ENCODE measurements at places on chromosomes 5 and 9. TPM values are rescaled to one million over a fixed set of nuclear protein-coding genes. Genes with fewer than 3 reads are reported as not detected.

DNA sequence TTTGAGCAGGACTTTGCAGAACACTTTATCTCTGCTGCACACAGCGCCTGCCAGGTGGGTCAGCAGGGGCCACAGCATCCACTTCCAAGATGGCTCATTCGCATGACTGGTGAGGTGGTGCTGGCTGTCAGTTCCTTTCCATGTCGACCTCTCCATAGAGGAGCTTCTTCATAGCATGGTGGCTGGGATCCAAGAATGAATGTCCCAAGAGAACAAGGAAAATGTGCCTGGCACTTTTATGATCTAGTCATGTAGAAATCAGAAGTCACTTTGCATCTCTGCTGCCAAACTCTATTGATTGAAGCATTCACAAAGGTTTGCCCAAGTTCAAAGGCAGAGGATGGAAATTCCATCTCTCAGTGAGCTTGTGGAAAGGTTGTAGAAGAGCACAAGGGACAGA, 85.0 kb downstream of the GALNT10 start:
- no peaks in the 10 kb centered on the region for H3K27me3 ChIP-seq
- no peak overlapping the region for H3K4me3 ChIP-seq
- no peaks in the 10 kb centered on the region for H3K36me3 ChIP-seq
- no peak overlapping the region for H3K27ac ChIP-seq
- peaks cover 41% of the 10 kb centered on the region for H3K4me1 ChIP-seq

GRCh38 chr9:89606624-89607311, 2.0 kb downstream of the GADD45G start:
- no peaks in the 10 kb centered on the region for H3K27me3 ChIP-seq
- H3K4me1 ChIP-seq, result peaks cover 14% of the 10 kb centered on the region
- peak; percentile 84 for DNase-seq
- H3K36me3 ChIP-seq, result peaks cover 19% of the 10 kb centered on the region
- peak overlapping the region; percentile 76 for H3K27ac ChIP-seq

- no peaks in the 10 kb centered on the region for H3K27me3 ChIP-seq
- no peak overlapping the region for H3K4me3 ChIP-seq
- H3K27ac ChIP-seq, result no peak overlapping the region
- DNase-seq, result no peak
These were observed 42.2 kb downstream of the PTPN3 start for GRCh38 chr9:109455861-109456260.

DNA sequence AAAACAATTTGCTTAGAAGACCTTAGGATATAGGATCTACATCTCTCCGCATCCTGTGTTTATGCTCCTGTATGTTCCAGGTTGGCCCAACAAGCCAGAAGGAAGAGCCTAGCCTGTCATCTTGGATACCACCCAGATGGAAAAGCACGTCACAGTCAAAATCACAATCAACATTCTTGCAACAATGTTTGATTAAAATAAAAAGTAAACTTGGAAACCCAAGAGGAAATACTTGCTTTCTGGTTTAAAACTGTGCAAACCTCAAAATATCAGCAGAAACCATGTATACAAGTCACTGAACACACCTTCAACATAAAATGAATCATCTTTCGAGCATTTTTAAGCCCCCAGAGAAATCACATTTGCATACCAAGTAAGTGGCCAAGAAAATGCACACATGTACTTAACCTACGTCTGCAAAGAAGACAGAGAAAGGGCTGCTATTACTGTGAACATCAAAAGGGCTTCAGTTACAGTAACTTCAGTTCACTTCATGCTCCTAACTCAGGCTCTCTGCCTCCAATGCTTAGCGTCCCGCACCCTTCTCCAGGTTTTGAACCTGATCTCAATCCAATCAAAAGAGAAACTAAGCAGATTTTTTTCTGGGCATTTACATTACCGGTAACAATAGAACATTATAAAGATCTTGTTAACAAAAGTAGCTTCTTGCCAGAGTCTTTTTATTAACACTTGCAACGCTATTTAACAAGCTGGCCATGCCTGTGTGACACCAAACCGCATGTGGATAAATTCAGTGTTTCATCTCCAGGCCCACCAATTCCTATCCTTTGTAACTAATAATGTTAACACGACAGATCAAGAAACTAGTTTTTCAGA, 1.3 kb downstream of the ENC1 start:
- H3K27me3 ChIP-seq, result no peaks in the 10 kb centered on the region
- H3K4me1 ChIP-seq, result peaks cover 43% of the 10 kb centered on the region
- peaks cover 53% of the 10 kb centered on the region for H3K36me3 ChIP-seq

DNA sequence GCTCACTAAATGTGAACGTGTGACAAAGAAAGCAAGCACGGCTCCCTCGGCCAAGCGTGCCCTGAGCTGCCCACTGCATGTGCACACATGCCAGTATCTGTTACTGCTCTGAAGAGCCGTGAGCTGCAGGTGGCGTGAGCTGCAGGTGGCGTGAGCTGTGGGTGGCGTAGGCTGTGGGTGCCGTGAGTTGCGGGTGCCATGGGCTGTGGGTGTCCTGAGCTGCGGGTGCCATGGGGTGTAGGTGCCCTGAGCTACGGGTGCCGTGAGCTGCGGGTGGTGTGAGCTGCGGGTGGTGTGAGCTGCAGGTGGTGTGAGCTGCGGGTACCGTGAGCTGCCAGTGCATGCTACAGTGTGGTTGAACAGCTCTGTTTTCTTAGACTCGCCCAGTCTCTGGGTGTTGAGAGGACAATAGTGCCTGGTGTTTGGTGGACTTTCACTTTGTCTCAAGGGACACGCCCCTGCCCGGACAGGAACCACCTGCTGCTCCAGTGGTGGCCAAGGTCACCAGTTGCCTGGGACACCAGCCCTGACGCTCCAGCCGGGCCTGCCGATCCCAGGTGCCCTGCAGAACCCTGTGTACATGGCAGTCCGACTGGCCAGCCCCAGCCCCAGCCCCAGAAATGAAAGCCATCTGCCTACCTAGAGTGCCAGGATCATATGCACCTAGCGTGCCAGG, 6.7 kb downstream of the CCDC187 start:
- H3K27me3 ChIP-seq, result peaks cover 54% of the 10 kb centered on the region
- peaks cover 5% of the 10 kb centered on the region for H3K4me1 ChIP-seq
- no peak overlapping the region for H3K4me3 ChIP-seq
- H3K27ac ChIP-seq, result no peak overlapping the region

DNA sequence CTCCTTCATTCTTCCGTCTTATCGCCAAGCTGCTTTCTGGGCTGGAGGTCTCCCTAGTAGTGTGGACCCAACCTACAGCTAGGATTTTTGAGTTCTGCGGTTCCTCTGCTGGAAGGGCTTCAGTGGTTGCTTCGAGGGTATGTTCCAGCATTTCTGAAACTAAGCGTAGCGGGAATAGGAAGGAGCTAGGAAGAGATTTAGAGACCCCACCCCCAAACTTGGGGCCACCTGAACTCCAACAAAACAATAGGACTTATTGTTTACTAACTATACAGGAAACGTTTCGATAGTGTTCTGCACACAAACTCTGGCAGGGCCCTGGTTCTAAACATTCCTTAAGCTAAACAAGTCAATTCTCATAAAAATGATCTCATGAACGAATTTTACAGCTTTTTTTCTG, 346.7 kb downstream of the PLK2 start:
- H3K27ac ChIP-seq, result no peak overlapping the region
- H3K36me3 ChIP-seq, result no peaks in the 10 kb centered on the region
- DNase-seq, result no peak
- no peak overlapping the region for H3K4me3 ChIP-seq
- H3K27me3 ChIP-seq, result no peaks in the 10 kb centered on the region
- peaks cover 28% of the 10 kb centered on the region for H3K4me1 ChIP-seq

GRCh38 chr9:84921175-84921574, 251.6 kb downstream of the NTRK2 start:
- no peak overlapping the region for H3K27ac ChIP-seq
- DNase-seq, result no peak
- H3K4me3 ChIP-seq, result no peak overlapping the region
- H3K36me3 ChIP-seq, result no peaks in the 10 kb centered on the region
- no peaks in the 10 kb centered on the region for H3K4me1 ChIP-seq
- peaks cover 3% of the 10 kb centered on the region for H3K27me3 ChIP-seq

- no peaks in the 10 kb centered on the region for H3K27me3 ChIP-seq
- H3K4me1 ChIP-seq, result no peaks in the 10 kb centered on the region
- peak overlapping the region; percentile 75 for H3K4me3 ChIP-seq
- no peak for DNase-seq
- H3K27ac ChIP-seq, result peak overlapping the region; percentile 75
- peaks cover 6% of the 10 kb centered on the region for H3K36me3 ChIP-seq
These were observed 842 bp upstream of the GTF3C5 start for GRCh38 chr9:133029994-133030316.

- H3K36me3 ChIP-seq, result no peaks in the 10 kb centered on the region
- H3K4me3 ChIP-seq, result peak overlapping the region; percentile 84
- no peak overlapping the region for H3K27ac ChIP-seq
- DNase-seq, result no peak
- H3K4me1 ChIP-seq, result no peaks in the 10 kb centered on the region
These were observed 1.3 kb upstream of the TRIM36 start for GRCh38 chr5:115170929-115171510.

- H3K4me3 ChIP-seq, result no peak overlapping the region
- H3K27ac ChIP-seq, result no peak overlapping the region
- H3K27me3 ChIP-seq, result no peaks in the 10 kb centered on the region
These were observed 286.7 kb downstream of the NR3C1 start for GRCh38 chr5:143116814-143117213.

DNA sequence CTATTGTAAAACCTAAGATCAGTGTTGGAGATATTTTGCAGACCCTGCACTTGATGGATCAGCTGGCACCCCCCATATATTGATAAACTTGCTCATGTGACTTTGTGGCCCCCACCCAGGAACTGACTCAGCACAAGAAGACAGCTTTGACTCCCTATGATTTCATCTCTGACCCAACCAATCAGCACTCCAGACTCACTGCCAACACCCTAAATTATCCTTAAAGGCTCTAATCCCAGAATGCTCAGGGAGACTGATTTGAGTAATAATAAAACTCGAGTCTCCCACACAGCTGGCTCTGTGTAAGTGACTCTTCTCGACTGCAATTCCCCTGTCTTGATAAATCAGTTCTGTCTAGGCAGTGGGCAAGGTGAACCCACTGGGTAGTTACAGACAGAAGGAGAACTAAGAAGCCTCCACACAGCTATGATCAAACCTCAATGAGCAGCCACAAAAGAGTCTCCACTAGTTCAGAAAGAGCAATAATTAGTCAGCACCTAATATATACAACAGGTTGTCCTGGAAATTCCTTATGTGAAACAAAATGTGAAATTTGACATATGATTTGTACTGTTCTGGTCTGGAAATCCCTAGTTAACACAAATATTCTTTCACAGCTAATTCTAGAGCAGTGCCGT, 52.2 kb downstream of the ACTL7B start:
- H3K4me3 ChIP-seq, result no peak overlapping the region
- no peaks in the 10 kb centered on the region for H3K36me3 ChIP-seq
- 0 out of 2 replicates have a peak, but pooled peaks cover 3% of the 10 kb centered on the region for H3K27me3 ChIP-seq

DNA sequence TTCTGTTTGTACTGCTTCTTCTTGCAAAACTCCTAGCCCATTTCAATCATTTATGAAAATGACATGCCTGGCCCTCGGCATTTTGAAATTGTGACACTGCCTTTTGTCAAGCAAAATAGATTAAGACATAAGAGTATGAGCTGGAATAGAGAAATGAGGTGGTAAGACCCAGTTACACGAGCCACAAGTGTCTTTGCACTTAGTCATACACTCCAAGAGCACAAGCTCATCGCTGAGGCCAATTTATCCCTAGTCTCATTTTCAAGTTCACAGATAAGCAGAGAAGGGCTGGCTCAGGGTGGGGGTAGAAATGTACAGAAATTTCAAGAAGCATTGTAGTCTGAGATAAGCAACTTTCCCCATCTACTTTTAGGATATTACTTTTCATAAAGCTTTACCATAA, 40.6 kb upstream of the MAP1B start:
- DNase-seq, result no peak
- no peaks in the 10 kb centered on the region for H3K4me1 ChIP-seq
- H3K36me3 ChIP-seq, result no peaks in the 10 kb centered on the region
- H3K27me3 ChIP-seq, result 0 out of 2 replicates have a peak, but pooled peaks cover 3% of the 10 kb centered on the region

DNA sequence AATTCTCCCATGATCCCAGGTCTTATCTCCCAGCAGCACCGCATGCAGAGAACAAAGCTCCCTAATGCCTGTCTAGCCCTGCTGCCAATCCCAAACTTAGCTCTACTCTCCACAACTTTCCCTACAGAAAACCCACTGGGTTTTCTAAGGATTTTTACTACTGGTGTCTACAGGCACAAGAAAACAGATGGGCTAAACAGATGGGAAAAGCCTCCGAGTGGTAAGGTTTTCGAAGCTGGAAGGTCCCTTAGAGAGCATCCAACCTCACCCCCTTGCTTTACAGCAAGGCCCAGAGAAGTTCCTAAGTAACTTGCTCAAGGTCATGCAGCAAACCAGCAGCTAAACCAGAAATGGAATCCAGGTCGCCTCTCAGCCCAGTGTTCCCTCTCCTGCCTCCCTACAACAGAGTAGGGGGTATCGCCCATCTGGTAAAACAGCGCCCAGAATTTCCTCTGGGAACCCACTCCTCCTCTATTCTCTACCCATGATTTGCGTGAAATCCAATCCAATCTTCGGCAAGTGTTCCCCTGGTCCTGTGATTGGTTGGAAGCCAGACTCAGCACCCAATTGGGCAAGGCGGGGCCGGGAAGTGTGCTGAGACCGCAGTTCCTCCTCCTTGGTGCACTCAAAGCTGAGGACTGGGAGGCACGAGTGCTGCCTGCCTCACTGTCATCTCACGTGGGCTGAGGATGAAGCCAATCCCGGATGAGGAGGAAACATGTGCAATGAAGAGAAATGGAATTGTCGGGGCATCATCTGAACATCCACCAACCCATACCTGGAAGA, 20.8 kb downstream of the CPLX2 start:
- H3K4me3 ChIP-seq, result no peak overlapping the region
- DNase-seq, result no peak
- H3K4me1 ChIP-seq, result no peaks in the 10 kb centered on the region
- H3K27ac ChIP-seq, result no peak overlapping the region

DNA sequence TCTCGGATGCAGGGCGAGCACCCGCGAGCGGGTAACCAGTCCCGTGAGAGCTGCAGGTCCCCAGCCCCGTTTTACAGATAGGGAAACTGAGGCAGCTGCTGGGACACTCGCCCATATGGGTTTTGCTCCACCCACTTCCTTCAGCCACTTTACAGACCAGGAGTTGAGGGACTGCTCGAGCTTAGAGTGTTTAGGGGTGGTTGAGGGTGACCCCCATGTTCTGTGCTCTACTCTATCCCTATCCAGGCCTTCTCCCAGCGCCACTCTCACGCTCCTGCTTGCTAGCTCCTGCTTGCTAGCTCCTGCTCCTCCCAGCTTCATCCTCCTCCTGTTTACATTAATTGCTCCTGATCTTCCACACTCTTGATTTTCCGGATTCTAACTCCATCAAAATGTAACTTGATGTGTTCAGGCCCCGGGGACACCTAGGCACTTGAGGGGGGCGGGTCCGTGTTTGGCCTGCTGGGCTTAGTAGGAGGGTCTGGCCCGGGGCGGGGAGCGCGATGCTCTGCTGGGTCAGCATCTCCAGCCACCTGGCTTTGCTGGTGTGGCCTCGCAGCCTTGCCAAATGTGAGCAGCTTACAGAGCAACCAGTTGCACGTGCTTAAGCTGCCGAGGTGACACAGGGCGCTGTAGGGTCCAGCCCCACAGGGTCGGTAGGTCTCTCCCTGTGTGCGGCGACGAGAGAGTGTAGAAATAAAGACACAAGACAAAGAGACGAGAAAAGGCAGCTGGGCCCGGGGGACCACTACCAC, 1.5 kb upstream of the PTGES2 start:
- no peak overlapping the region for H3K27ac ChIP-seq
- no peak for DNase-seq
- peak overlapping the region; percentile 93 for H3K4me3 ChIP-seq
- H3K27me3 ChIP-seq, result no peaks in the 10 kb centered on the region
- peaks cover 9% of the 10 kb centered on the region for H3K36me3 ChIP-seq

The CLIC3 gene
- total RNA-seq, result 0.55 TPM

The ASTN2 gene
- total RNA-seq, result 19.8 TPM

The CLK4 gene
- 28.3 TPM for total RNA-seq

The PCDHB12 gene
- total RNA-seq, result 4.7 TPM
